Stimulated activated CD8-positive, alpha-beta memory T cell treated with anti-CD3 and anti-CD28 coated beads, Interleukin-15, amount 100 ng/mL, for 4 hours (primary cell): ENCODE measurements at places on chromosomes 5 and 9.

DNA sequence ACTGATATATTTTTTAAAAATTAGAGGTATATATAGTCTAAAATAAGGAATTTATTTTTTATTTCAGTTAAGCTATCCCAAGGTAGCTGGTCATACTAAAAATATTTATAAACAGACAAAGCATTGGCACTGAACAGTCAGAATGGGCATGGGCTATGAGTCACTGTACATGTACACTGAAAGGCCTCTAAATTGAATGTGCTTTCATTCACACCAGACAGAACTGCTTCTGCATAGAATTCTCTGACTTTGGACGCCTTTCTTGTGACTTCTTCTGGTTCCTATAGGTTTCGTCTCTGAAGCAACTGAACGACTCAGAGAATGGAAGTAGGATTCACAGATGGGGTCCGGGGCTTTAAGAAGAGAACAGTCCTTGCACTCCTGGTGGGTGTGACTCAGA, 394.8 kb upstream of the MEF2C start:
- DNase-seq = no peak

DNA sequence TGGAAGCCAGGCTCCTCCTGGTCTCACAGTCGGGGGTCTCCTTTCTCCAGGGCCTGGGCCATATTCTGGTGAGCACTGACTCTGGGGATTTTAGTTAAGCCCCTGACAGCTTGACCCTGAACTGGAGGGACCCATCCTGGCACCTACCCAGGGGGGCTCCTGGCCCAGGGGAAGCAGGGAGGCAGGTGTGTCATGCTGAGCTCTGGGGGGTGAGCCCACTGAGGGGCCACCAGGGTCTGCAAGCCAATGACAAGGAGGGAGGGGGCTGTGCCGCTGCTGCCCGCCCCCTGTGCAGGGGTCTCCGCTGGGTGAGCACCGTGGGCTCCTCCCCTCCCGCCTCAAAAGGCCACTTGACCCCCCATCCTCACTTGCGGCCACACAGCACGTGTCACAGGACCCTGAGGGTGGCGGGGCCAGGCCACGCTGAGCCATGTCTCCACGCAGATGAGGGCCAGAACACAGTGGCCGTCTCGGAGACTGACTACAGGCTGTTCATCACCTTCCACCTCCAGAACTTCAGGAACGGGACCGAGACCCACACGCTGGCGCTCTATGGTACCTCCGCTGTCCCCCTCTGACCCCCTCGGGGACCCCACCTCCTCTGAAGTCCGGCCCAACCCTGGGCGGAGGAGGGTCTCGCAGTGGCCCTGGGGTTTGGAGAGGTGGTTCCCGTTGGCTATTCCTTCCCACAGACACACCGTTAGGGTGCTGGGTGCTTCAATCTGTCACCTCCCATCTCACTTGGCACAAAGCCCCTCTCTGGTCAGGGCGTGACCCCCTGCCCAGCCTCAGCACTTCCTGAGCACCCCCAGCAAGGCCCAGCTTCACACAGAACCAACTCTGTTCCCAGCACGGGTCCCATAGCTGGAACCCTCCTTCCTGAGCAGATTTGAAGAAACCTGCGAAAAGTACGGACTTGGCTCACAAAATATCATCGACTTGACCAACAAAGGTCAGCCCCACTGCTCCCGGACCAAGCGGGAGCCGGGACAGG, 2.0 kb downstream of the LCN9 start:
- no peak for DNase-seq

DNA sequence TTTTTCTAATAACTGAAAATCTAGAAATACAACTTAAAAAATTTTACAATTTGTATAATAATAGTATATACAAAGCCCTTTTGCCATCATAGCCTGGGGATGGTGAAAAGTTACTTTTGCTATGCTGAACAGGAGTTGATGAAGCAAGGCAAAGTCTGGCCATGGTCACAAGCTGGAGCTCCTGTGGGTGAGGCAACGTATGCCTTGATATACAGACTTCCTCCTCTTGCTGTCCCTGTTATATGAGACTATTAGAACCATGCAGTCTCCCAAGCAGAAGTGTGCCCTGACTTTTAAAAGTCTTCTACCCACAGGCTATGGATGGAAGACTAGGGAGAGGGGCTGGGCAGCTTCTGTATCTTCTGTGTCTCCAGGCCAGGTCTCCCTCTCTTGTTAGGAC, 15.7 kb downstream of the FAM151B start:
- no peak for DNase-seq

DNA sequence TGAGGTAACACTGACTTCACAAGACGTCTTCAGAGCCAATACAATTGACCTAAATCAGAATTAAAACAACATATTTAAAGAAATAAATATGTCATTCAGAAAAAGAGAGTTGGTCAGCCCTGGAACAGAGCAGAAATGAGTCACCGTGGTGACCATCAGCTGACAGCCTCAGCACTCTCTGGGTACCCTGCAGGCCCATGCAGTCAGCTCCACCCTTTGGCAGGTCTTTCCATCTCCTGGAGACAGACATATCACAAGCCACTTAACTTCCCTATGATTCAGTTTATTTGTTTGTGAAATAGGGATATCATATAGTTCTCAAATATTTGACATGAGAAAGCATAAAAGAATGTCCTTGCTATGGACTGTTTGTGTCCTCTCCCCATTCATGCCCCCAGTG, 151.6 kb upstream of the MEF2C start:
- no peak for DNase-seq

DNA sequence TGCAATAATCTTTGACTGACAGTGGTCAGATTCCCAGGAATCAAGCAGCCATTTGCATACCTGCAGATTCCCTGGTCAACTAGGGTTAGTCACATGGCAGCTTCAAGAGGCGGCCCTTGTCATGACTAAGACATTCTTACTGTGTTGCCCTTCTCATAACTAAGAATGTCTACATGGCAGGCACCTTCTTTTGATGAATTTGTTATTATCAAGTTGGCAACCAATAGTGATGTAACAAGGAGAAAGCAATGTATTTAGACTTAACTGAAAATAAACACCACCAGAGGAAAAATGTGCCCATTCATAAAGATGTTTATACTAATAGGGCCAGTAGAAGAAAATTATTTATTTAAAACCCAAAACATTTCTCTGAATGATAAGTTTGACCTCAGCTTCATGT, 215.6 kb downstream of the TLE1 start:
- no peak for DNase-seq

DNA sequence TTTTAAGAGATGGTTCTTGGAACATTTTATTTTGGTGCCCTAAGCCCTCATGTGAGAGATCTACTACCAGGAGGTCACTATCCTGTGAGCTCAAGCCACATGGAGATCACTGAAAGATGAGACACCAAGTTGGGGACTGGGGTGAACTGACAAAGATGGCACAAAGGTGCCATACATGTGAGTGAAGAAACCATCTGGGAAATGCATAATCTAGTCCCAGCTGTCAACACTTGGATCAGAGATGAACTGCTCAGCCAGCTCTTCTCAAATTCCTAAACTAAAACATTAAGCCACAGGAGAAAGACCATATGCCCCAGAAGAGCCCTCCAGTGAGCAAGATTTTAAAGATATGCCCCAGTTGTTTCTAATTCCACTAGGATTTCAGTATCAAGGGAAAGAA, 22.2 kb upstream of the MYOT start:
- no peak for DNase-seq

- DNase-seq = no peak
These were observed 290.0 kb downstream of the CETN3 start for GRCh38 chr5:90119531-90119971.

GRCh38 chr5:55063899-55064298, 38.5 kb upstream of the GZMA start:
- no peak for DNase-seq

- no peak for DNase-seq
These were observed 3.7 kb downstream of the KIF3A start for GRCh38 chr5:132733499-132734148.

DNA sequence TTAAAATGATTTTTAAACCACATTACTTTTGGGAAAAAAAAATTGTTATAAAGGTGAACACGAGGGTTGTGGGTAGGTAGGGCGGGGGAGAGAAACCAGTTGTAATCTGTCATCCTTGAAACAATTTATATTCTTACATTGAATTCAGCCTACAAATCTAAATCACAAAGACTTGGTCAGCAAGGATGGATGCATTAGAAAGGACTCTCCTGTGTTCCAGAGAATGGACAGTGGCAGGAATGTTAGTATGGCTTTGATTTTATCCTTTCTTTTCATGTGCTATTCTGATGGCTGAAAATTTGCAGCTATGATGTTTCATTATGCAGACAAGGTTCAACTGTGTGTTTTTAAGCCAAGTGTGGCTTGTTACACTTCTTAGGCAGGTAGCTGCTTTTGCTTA, 234.7 kb downstream of the SLF1 start:
- DNase-seq = no peak

GRCh38 chr5:146653560-146653959, 137.6 kb upstream of the GPR151 start:
- DNase-seq = no peak

- DNase-seq = no peak
These were observed 95.8 kb downstream of the PLCXD3 start for GRCh38 chr5:41414598-41414997.

- DNase-seq = no peak
These were observed 25.3 kb downstream of the CAMSAP1 start for GRCh38 chr9:135882011-135882410.

DNA sequence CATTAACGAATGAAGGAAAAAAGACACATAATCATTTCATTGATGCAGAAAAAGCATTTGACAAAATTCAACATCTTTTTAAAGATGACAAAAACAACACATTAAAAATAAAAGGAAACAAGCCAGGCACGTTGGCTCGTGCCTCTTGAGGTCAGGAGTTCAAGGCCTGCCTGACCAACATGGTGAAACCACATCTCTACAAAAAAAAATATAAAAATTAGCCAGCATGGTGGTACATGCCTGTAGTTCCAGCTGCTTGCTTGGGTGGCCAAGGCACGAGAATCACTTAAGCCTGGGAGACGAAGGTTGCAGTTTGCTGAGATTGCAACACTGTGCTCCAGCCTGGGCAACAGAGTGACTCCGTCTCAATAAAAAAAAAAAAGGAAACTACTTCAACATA, 77.0 kb downstream of the ERCC6L2 start:
- DNase-seq = no peak

DNA sequence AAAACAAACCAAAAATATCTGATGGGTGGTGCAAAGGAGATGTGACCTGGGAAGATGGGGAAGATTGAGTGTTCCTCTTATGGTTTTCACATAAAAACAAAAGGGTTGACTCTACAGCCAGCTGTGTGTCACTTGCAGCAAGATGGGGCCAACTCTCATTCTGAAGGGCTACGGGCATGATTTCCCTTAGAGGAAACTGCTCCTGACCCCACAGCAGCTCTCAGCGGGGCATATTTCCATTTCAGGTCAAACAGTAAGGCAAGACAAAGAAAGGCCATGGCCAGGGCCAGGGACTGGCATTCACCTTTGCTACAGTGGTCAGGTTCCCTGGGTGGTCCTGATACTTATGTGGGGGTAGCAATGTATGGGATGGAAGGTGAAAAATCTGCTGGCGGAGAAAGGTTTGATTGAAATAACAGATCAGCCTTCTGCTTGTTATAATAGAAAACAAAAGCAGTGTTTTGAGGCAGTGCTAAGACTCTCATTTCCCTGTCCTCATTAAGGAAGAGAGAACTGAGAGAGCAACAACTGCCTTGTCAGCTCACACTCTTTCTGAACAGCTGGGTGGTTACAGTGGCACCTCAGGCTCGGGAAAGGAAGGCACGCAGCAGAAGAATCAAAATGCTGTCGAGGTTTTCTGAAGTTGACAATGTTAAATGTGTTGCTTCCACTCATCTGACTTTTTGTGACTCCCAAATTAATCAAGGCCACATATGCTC, 120.7 kb upstream of the PCA3 start:
- no peak for DNase-seq
